ENCODE measurements at places on chromosomes 6 and 20.

DNA sequence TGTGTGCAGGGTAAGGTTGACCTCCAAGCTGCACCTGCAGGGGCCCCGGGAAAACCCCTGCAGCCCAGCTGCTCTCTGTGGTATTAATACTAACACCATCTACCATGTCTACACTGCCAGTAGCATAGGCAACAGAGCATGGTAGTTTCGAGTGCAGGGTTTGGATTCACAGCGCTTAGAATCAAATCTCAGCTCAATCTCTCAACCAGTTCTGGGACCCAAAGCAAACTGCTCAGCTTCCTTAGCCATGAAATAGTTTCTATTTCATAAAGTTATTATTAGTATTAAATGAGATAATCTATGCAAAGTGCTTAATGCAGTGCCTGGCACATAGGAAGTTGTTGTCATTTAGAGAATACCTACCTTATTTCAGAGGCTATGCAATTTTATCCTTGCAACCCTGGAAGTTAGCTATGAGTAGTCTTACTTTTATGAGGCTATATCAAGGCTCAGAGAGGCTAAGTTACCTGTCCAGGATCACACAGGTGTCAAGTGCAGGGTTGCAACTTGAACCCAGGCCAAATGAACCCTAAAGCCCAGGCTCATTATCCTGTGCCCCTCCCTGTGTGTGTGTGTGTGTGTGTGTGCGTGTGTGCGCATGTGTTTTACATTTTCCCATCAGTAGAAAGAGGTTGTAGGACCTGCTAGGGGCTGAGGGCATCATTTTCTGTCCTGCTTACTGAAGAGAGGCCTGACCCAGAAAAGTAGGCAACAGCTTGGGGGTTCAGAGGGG is 27.6 kb upstream of the MRPS18A start:
- DNase-seq: no peak

GRCh38 chr20:17488916-17489600 is 42.1 kb downstream of the BFSP1 start:
- no peak for DNase-seq

- DNase-seq: no peak
Measured at GRCh38 chr6:154768280-154768679, 35.1 kb downstream of the SCAF8 start.

DNA sequence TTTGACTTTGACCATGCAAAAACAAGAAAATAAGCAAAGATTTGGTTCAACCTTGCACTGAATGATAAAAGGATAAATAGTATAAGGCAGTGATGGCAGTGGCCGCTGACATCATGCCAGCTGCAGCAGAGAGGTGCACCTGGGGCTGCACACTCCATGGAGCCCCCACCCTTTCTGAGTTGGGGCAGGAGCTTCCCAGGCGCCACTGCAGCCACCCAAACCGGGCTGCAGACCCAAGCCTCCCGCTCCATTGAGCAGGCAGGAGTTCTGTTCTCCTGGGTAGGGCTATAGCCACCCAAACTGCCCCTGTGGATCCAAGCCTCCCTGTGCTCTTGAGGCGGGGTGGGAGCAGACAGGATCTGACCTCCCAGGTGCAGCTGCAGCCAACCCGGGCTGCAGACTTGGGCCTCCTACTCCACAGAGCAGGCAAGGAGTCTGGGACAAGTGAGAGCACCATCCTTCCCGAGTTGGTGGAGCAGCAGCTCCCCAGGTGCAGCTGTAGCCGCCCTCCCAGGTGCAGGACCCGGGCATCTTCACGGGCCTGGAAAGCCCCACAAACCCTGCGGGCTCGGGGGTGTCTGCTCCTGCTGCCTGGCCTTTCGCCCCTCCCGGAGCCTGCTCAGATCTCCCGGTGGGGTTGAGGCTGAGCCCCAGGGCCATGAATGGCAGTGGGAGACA is 537.9 kb downstream of the TENT5A start:
- DNase-seq: no peak

- DNase-seq: no peak
Measured at GRCh38 chr6:155432293-155432692, 23.3 kb downstream of the NOX3 start.

- no peak for DNase-seq
Measured at GRCh38 chr6:45707176-45707575, 308.5 kb downstream of the CLIC5 start.

DNA sequence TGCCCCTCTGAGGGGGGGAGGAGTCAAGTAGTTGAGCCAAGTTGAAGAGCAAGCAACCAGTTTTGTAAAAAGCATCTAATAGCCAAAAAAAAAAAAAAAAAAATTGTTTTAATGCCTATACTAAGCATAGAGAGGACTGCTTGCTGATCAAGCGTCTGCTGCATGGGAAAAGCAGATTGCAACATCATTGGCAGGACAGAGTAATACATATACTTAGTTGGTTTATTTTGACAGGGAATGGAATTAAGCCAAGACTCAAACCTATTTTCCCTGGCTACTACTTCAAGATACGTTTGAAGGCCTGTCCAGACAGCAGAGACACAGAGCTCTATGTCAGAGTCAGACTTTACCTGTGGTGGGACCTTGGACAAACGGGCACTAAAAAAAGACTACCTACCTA is 120.5 kb downstream of the RTN4IP1 start:
- DNase-seq: no peak
